ENCODE measurements at places on chromosomes 6 and 20. TPM values are rescaled to one million over a fixed set of nuclear protein-coding genes. Genes with fewer than 3 reads are reported as not detected.

GRCh38 chr6:106882601-106883518 is 91.7 kb downstream of the CD24 start:
- no peak overlapping the region for H3K4me3 ChIP-seq
- no peak for DNase-seq
- no peaks in the 10 kb centered on the region for H3K27me3 ChIP-seq

- DNase-seq: no peak
- no peak overlapping the region for H3K4me3 ChIP-seq
- no peak overlapping the region for H3K27ac ChIP-seq
- H3K4me1 ChIP-seq: no peaks in the 10 kb centered on the region
These were observed 33.9 kb downstream of the LYRM2 start for GRCh38 chr6:89604653-89605052.

DNA sequence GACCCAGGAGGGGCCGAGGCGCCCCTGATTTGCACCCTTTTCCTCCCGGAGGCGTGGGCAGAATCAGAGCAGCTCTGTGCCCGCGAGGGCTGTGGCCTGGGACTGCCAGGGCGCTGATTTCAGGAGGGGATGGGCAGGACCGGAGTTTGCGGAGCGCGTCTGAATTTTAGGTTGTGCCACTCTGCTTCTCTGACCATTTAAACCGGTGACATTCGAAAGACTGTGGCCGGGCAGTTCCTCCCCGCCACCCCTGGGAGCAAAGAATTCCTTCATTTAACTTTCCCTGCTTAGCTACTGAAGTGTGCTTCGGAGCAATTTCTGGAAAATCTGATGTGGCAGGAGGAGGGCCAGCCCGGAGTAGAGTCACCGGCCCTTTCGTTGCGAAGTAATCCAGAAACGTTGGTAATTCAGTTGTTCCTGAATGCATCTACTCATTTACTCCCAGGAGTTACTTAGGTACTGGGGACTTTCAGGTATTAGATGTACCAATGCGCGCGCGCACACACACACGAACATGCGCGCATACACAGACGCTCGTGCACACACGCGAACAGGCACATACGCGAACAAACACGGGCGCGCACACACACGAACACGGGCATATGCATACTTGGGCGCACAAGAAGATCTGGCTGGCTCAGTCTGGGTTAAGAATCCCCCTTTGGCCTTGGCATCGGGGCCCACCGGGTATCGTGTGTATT is 568 bp downstream of the CCDC170 start:
- no peak overlapping the region for H3K27ac ChIP-seq
- DNase-seq: peak; percentile 53
- peak overlapping the region; percentile 63 for H3K4me3 ChIP-seq
- no peaks in the 10 kb centered on the region for H3K36me3 ChIP-seq
- peaks cover 22% of the 10 kb centered on the region for H3K27me3 ChIP-seq
- H3K4me1 ChIP-seq: no peaks in the 10 kb centered on the region

GRCh38 chr6:137808191-137808590 is 58.9 kb upstream of the TNFAIP3 start:
- H3K4me1 ChIP-seq: no peaks in the 10 kb centered on the region
- H3K4me3 ChIP-seq: no peak overlapping the region
- no peaks in the 10 kb centered on the region for H3K36me3 ChIP-seq
- peaks cover 4% of the 10 kb centered on the region for H3K27me3 ChIP-seq

GRCh38 chr6:27279513-27280063 is 32.1 kb downstream of the PRSS16 start:
- peaks cover 6% of the 10 kb centered on the region for H3K4me1 ChIP-seq
- no peaks in the 10 kb centered on the region for H3K27me3 ChIP-seq
- H3K27ac ChIP-seq: peak overlapping the region; percentile 26
- no peaks in the 10 kb centered on the region for H3K36me3 ChIP-seq
- H3K4me3 ChIP-seq: peak overlapping the region; percentile 54

GRCh38 chr20:51337126-51337805 is 205.3 kb downstream of the NFATC2 start:
- H3K27me3 ChIP-seq: no peaks in the 10 kb centered on the region
- no peak overlapping the region for H3K4me3 ChIP-seq
- no peak overlapping the region for H3K27ac ChIP-seq
- DNase-seq: no peak
- no peaks in the 10 kb centered on the region for H3K4me1 ChIP-seq
- no peaks in the 10 kb centered on the region for H3K36me3 ChIP-seq

GRCh38 chr20:58870293-58871014 is 17.9 kb downstream of the GNAS start:
- DNase-seq: peak; percentile 69
- no peak overlapping the region for H3K27ac ChIP-seq
- H3K36me3 ChIP-seq: no peaks in the 10 kb centered on the region
- H3K4me3 ChIP-seq: no peak overlapping the region
- H3K27me3 ChIP-seq: peaks cover 20% of the 10 kb centered on the region

DNA sequence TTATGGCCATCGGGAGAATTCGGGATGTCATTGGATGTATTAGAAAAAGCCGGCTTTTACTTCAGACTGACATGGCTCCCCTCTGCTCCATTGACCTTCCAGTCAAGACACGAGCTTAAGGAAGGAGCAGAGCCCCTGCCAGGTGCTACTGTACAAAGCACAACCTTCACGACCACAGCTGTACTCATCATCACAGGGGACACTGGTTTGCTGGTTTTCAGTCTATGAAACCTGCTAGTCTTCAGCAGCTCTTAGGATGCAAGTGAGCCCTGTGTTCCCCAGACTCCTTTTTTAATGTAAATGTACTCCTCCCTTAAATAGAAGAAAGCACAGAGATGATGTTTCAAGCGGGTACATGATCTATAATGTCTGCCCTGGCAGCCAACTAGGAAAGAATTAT is 1.9 kb upstream of the TRAPPC3L start:
- H3K4me1 ChIP-seq: no peaks in the 10 kb centered on the region
- DNase-seq: no peak
- no peak overlapping the region for H3K4me3 ChIP-seq
- no peaks in the 10 kb centered on the region for H3K27me3 ChIP-seq
- H3K27ac ChIP-seq: no peak overlapping the region
- H3K36me3 ChIP-seq: no peaks in the 10 kb centered on the region

GRCh38 chr6:123332070-123332469 is 304.7 kb downstream of the TRDN start:
- no peak overlapping the region for H3K4me3 ChIP-seq
- no peaks in the 10 kb centered on the region for H3K36me3 ChIP-seq
- H3K27me3 ChIP-seq: no peaks in the 10 kb centered on the region
- peaks cover 20% of the 10 kb centered on the region for H3K4me1 ChIP-seq

DNA sequence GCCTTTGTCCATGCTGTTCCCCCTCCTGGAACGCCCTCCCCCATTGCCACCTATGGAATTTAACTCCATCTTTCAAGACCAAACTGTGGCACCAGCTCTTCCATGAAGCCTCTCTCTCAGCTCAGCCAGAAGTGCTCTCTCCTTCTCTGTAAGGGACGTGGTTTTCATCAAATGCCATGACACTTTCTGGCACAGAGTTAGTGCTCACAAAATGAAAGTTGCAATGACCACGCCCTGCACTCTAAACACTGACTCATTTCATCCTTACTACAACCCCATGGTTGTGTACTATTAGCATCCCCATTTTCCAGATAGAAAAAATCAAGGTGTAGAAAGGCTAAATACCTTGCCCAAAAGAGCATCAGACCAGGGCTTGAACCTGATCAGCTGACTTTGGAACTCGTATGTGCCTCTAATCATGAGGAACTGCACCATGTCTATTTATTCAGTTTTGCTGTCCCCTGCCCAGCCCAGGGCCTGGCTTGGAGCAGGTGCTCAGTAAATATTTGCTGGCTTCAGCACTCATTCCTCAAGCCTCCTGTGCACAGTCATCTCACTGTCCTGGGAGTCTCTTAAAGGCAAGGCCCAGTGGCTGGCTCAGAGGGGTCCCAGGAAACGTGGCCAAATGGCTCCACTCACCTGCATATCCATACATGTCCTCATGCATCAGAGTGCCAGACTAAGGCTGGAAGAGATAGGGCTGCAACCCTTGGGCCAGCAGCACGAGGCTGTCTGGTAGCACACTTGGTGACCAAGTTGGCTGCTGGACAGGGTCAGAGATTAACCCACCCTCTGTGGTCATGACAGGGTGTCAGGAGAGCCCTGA is 77.9 kb downstream of the MRPL14 start:
- H3K27ac ChIP-seq: no peak overlapping the region
- no peak for DNase-seq
- H3K4me3 ChIP-seq: no peak overlapping the region

DNA sequence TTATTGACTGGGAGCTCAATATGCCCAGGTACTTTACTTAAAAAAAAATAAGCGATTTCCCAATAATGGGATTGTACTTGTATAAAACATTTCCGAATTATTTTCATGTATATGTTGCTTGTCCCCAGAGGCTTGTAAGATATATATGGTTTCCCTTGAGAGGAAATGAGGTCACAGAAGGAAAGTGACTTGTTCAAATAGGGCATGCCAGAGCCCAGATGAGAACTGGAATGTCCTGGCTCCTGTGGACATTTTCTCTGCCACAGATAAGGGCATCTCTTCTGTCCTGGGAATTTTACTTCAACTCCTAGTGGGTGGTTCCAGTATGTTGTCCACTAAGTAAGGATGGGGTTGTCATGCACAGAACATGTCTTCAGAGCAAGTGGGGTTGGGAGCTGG is 63.0 kb downstream of the LYRM2 start:
- no peaks in the 10 kb centered on the region for H3K27me3 ChIP-seq
- H3K36me3 ChIP-seq: no peaks in the 10 kb centered on the region
- no peak overlapping the region for H3K27ac ChIP-seq
- H3K4me1 ChIP-seq: peaks cover 5% of the 10 kb centered on the region
- H3K4me3 ChIP-seq: no peak overlapping the region

The ADTRP gene
- total RNA-seq: not detected

DNA sequence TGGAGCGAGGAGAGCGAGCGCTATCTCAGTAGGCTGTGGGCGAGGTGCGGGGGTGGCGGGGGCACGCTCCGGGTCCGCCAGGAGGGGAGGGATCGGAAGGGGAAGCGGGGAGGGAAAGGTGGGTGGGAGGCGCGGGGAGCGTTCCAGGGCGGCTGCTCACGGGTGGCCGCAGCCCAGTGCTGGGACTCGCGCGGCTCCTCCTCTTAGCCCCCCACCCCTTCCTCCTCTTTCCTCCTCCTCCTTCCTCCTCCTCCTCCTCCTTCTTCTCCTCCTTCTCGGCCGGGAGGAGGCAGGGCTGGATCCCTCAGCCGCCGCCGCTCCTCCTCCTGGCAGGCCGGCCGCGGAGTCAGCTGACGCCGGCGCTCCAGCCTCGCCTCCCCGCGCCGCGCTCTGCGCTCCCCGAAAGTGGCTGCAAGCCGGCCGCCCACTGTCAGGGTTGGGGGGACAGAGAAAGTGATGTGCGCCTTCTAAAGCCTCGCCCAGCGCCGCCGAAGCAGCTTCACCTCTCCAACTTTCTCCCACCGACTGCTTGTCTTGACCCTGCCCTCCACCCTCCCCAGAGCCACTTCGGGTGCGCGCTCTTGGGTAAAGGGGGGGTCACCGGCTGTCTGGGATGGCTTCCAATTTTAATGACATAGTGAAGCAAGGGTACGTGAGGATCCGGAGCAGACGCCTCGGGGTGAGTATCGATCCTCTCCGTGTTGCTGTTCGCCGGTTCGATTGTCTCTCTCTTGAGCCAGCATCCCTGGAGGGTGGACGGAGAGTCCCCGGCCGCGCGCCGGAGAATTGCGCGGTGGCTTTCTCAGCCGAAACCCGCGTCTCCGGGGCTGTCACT is at the start of gene DOK5:
Gene DOK5 (plus strand): TSS at position 260 of the 835 bp plus-strand sequence. CDS start 354 bp downstream, at position 614.
- no peaks in the 10 kb centered on the region for H3K36me3 ChIP-seq
- DNase-seq: peak; percentile 52
- H3K27me3 ChIP-seq: no peaks in the 10 kb centered on the region
- H3K4me1 ChIP-seq: peaks cover 30% of the 10 kb centered on the region
- H3K4me3 ChIP-seq: peak within 1 kb of the TSS; percentile 61

DNA sequence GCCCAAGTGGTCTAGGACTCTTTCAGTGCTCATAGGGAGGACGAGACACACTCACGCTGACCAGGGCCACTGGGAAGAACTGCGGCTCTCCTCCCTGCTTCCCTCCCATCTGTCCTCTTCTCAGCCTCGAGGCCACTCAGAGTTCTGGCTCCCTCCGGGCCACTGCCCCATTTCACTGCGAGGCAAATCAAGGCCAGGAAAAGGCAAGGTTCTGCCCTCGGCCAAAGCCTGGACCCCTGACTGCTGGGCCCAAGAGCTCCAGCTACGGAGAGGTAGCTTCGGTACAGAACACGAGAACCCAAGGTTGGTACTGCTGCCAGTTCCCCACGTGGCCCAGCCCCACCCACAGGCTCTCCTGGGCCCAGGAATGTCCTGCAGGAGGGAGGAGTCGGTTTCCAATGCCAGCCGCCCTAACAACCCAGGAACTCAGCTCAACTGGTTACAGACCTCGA is 14.7 kb downstream of the PI16 start:
- no peaks in the 10 kb centered on the region for H3K27me3 ChIP-seq
- no peak overlapping the region for H3K27ac ChIP-seq
- no peak overlapping the region for H3K4me3 ChIP-seq
- peaks cover 72% of the 10 kb centered on the region for H3K36me3 ChIP-seq
- H3K4me1 ChIP-seq: no peaks in the 10 kb centered on the region

- H3K4me3 ChIP-seq: no peak overlapping the region
- H3K36me3 ChIP-seq: no peaks in the 10 kb centered on the region
- DNase-seq: peak; percentile 11
- H3K27ac ChIP-seq: peak overlapping the region; percentile 47
- H3K4me1 ChIP-seq: peaks cover 3% of the 10 kb centered on the region
These were observed 50.2 kb downstream of the MCHR2 start for GRCh38 chr6:99943846-99944245.

- no peaks in the 10 kb centered on the region for H3K27me3 ChIP-seq
- peak; percentile 53 for DNase-seq
- no peak overlapping the region for H3K4me3 ChIP-seq
- no peaks in the 10 kb centered on the region for H3K36me3 ChIP-seq
These were observed 65.2 kb upstream of the ADGRF4 start for GRCh38 chr6:47633141-47633540.

The MRAP2 gene
- 0.34 TPM for total RNA-seq

GRCh38 chr6:125212377-125212776 is 58.8 kb downstream of the TPD52L1 start:
- H3K4me3 ChIP-seq: no peak overlapping the region
- H3K27ac ChIP-seq: no peak overlapping the region

- no peak overlapping the region for H3K27ac ChIP-seq
- H3K27me3 ChIP-seq: no peaks in the 10 kb centered on the region
- no peaks in the 10 kb centered on the region for H3K36me3 ChIP-seq
- peak; percentile 30 for DNase-seq
- no peaks in the 10 kb centered on the region for H3K4me1 ChIP-seq
These were observed 219.3 kb upstream of the HSF2 start for GRCh38 chr6:122180132-122180531.

The CFAP206 gene
- not detected for total RNA-seq

The TMEM244 gene
- not detected for total RNA-seq
